ENCODE measurements at places on chromosomes 3 and 15. TPM values are rescaled to one million over a fixed set of nuclear protein-coding genes. Genes with fewer than 3 reads are reported as not detected.

- DNase-seq = no peak
Measured at GRCh38 chr3:59867185-59868002, 817.6 kb upstream of the CFAP20DC start.

DNA sequence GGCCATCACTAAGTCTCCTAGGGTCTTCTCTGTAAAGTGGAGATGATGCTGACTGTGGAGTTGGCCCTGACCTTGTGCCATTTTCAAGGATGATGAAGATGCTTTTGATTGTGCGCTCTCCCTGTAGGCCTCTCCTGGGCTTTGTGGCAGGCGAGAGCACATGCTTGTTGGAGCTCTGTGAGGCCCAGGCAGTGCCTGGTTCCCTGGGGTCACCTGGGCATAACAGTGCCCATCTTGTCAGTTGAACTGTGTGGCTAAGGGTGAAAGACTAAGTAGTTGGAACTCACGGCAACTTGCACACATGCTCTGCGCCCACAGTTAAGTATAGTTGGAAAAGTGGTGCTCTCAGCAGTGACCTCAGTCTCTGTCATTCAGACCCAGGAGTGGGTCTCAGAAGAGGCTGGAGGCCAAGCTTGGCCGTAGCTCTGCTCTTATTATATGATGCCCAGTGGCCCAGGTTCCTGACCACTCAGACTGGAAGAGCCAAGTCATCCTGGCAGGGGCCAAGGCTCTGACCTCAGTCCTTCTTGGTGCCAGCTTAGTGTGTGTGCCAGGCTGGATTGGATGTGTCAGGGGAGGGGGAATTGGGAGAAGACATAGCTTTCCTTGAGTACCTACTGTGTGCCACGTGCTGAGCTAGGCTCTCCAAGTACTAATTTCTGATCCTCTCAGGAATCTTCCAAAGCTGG, 154.6 kb downstream of the EEFSEC start:
- DNase-seq = no peak

- peak; percentile 71 for DNase-seq
Measured at GRCh38 chr15:55916666-55917409, 76.6 kb downstream of the NEDD4 start.

CHL1 gene
- 2.8 TPM for polyA plus RNA-seq

DNA sequence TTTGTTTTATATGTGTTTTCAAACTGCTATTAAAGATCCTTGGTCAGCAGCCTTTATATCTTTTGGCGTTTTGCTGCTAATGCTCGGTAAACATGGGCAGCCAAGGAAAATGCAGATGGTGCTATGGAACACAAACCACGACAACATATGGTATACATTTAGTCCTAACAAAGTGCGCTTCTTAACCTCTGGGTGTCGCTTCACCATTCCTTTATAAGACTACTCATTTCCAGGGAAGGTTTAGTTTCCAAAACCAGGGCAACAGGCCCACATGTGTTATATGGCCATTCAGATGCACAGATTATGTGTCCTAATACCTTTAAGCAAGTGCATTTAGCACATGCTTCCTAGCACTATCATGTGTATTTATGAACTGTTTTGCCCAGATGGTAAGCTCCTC, 14.7 kb downstream of the SHOX2 start:
- peak; percentile 54 for DNase-seq

RPL29 gene
- polyA plus RNA-seq = 3,022 TPM

CMTM6 gene
- 27.5 TPM for polyA plus RNA-seq

SKOR1 gene
- polyA plus RNA-seq = 0.37 TPM

DNA sequence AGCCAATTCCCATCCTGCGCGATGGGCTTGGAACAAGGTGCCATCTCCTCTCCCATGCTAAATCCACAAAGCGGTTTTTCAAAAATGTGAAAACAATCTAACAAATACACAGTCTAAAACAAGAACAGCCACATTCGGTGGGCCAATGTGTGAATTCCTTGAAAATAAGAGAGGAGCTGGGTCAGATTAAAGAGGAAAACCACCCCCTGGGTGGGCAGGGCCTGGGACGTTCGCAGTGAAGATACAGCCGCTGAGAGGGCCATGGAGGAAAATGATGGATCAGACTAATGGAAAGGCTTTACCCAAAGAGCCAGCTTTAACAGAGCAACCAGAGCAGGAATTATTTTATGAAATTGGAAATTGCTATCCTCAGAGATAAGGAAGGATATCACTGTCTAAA, 27.4 kb downstream of the PRR20G start:
- DNase-seq = no peak

- peak; percentile 59 for DNase-seq
Measured at GRCh38 chr3:138329127-138329983, at the start of gene NME9. Gene NME9 (minus strand): TSS chr3:138329851. CDS start chr3:138329335, 516 bp downstream.

- DNase-seq = no peak
Measured at GRCh38 chr3:45056608-45057301, 30.7 kb downstream of the CLEC3B start.

- no peak for DNase-seq
Measured at GRCh38 chr3:24184528-24185176, 239.6 kb downstream of the NR1D2 start.

GRCh38 chr15:28060005-28060404, 39.1 kb downstream of the OCA2 start:
- no peak for DNase-seq

GRCh38 chr3:184737063-184737462, 25.2 kb upstream of the MAGEF1 start:
- no peak for DNase-seq

All from muscle of back (tissue), 13 donors.